ENCODE measurements at places on chromosomes 6 and 20.

DNA sequence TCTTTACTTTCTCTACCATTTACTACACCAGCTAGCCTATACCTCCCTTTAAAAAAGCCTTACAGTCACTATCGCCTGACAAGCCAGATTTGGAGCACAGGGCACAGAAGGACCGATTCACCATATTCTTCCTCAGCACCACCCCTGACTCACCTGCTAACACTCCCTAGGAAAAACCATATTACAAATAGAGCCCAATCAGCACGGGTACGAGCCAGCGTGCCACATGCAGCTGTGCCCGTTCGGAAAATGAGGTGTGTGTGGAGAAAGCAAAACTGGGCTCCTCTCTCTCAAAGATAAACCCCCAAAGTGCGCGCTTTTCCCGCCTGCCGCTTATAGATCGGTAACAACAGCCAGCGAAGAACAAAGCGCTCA, 1.2 kb downstream of the SYNCRIP start:
- DNase-seq, result no peak

DNA sequence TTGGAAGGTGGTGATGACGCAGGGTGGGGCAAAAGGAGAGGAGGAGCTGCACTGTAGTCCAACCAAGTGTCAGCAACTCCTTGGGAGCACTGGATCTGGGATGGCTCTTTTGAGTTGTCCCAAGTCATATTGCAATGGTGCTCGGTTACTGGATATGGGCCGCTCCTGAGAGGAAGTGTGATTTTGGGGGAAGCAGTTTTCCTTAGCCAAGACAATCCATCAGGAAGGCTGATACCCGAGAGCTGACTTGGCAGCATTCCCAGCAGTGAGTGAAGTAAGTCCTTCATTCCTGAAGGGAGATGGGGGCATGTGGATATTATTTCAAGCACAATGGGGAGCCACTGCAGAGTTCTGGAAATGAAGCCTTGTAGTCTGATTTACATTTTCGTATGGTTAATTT, 354.1 kb downstream of the RFPL4B start:
- no peak for DNase-seq

GRCh38 chr6:43724914-43725642, 37.5 kb upstream of the MRPS18A start:
- DNase-seq, result peak; percentile 65

- DNase-seq, result no peak
Observed at GRCh38 chr6:157670466-157671186, 152.4 kb upstream of the SNX9 start.

DNA sequence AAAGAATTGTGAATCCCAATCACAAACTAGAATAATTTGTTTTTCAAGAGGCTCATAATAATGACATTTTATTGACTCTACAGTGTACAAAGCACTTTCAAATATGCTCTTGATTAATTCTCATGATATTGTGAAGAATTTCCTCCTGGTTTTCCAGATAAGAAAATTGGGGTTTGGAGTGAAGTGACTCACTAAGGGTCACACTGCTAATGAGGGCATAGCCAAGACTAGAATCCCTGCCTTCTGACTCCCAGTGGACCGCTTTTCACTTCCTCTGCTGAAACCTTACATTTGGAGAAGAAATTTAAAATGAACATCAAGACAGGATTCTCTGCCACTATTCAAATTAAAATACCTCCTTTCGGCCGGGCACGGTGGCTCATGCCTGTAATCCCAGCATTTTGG, 38.3 kb upstream of the LTV1 start:
- DNase-seq, result no peak

DNA sequence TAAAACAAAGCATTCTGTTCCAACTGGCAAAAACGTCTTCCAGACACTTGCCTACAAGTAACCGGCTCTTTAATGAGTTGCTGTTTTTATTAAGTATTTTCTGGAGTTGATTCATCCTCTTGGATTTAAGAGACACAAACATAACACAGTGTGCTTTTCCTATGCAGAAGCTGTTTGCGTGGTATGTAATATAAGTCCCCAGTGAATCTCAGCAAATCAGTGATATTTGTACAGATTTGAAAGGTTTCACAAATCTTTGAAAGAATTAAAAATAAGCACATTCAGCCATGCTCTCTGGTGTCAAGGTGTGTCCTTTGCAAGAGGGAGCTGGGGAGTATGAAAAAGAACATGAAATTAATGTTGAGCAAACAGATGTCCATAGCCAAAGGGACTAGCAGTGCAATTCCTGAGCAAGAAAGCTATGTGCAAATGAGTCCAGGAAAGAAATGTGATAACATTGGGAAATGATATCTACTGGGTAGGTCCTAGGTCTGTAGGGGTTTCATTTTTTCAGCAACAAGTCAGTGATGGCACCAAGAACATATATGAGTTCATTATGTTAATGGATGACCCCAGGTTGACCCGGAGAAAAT, 170.1 kb upstream of the PHACTR1 start:
- DNase-seq, result no peak

DNA sequence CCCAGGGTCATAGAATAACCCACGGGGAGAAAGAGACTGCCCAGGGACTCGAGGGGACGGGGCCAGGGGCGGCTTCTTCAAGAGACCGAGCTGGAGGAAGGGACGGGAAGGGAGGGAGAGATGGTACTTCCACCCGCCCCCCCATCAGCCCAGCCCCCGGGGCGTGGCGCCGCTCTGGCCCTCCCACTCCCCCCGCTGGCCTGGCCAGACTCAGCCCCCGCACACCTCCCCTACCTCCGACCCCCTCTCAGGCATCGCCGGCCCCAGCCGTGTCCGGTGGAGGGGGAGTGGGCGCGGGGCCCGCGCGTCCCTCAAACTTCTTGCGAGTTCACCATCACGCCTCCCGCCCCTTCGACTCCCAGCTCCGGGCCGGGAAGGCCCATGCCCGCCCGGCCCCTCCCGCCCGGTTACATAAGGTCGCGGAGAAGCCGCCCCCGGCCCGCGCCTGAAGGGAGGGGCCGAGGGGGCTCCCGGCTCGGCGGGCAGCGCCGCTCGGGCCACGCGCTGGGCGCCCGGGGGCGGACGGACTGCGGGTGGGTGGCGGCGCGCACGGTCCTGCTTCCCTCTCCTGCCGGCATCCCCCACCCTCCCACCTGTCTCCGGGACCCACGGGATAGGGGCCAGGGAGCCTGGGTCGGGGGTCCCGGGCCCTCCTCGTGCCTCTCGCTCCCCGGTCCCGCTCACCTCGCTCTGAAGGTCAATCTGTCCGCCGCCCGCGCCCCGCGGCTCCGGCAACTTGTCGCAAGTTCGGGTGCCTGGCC, 562 bp downstream of the TFEB start:
- peak; percentile 56 for DNase-seq

DNA sequence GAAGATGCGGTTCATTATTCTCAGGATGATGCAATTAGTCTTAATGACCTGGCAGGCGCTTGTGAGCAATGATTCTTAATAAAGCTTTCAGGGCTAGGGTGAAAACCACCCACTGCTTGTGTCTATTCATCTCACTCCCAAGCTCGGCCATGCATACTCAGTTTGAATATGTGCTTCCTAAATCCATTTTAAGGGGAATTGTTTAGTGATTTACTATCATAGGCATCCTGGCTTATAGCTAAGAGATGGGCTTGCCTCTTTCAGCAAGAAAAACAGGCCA, 141.1 kb upstream of the SLC24A3 start:
- DNase-seq, result no peak

GRCh38 chr6:118719351-118720124, 68.1 kb upstream of the CEP85L start:
- no peak for DNase-seq

DNA sequence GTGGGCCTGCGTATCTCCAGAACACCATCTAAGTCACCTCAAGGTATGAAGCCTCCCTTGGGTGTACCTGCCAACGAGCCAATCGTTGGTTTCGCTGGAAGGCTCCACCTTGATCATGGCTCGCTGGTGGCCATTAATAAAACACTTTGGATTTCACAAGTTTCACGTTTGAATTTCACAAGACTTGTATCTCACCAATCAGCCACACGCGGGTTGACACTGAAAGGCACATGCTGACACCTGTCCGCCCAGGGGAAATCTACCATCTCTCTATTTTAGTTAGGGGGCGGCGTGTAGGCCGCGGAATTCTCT, 586 bp upstream of the HMGA1 start:
- no peak for DNase-seq

GRCh38 chr6:136969433-136969832, 47.3 kb downstream of the SLC35D3 start:
- no peak for DNase-seq

- no peak for DNase-seq
Observed at GRCh38 chr20:14553774-14554534, 216.5 kb upstream of the FLRT3 start.

All from stimulated activated CD8-positive, alpha-beta memory T cell treated with anti-CD3 and anti-CD28 coated beads, Interleukin-12 subunit alpha, Interleukin-12 subunit beta, amount 100 ng/mL, for 4 hours (primary cell).